ENCODE measurements at places on chromosomes 2 and 18.

GRCh38 chr2:60092781-60093180, 460.7 kb downstream of the BCL11A start:
- no peak for DNase-seq

DNA sequence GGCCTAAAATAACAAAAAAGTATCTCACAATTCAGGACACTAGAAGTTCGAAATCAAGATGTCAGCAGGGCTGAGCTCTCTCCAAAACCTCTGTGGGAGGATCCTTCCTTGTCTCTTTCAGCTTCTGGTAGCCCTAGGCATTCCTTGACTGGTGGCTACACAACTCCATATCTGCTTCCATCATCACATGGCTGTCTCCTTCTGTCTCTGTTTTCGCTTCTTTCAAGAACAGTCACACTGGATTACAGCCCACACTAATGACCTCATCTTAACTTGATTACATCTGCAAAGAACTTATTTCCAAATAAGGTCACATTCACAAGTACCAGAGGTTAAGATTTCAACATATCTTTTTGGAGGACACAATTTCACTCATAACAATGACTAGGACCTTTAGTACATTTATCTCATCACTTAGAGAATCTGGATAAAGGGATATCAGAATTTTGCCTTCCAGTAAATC, 275.2 kb downstream of the IRS1 start:
- DNase-seq: no peak

DNA sequence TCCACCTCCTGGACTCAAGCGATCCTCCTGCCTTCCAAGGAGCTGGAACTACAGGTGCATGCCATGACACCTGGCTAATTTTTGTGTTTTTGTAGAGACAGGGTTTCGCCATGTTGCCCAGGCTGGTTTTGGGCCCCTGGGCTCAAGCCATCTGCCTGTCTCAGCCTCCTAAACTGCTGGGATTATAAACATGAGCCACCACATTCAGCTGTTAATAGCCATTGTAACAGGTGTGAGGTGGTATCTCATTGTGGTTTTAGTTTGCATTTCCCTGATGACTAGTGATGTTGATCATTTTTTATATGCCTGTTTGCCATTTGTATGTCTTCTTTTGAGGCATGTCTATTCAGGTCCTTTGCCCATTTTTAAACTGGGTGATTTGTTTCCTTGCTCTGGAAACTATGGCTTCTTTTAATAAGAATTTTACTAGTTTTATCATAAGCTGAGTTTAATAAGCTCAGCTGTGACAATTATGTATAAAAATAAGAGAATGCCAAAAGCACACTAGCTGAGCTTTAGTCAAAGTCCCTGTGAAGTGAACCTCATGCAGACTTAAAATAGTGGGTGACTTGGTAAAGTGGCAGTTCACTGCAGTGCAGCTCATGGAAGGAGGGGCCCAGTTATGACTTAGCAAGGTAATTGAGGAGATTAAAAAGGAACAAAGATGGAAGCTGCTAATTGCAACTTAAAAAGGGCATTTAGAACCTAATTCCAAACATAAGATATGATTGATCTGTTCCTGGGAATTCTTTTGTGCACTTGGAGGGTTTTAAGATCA, 465.1 kb downstream of the TGIF1 start:
- no peak for DNase-seq

GRCh38 chr18:939166-939565, 34.5 kb downstream of the ADCYAP1 start:
- no peak for DNase-seq

DNA sequence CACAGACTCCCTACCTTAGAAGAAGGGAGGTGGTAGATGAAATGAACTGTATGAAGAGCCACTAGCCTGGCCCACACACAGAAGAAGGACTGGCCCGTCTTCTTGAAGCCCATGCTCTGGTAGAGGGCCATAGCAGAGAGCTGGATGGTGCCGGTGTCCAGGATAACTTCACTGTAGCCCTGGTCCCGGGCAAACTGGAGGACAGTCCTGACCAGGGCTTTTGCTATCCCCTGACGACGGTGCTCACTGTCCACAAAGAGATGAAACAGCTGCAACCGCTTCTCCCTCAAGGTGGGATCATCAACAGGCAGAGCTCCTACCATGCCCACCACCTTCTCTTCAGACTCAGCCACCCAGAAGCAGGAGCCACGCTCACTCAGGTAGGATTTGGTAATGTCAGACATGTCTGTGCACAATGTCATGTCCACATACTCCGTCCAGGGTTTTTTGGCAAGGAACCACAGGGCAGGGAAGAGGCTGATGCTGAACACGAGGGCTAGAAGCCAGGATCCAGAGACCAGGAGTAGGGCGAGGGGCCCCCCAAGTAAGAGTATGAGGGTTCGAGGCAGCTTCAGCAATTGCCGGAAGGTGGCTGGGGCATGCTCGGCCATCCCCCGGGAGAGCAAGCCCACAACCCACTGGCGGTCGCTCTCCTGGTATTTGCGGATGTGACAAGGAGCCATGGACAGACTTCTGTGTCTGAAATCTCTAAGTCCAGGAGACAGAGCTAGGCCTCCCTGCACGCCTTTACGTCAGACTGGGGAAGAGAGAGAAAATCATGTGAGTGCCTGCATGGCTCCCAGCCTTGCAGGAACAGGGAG, 1.1 kb downstream of the NAT8 start:
- DNase-seq: no peak

GRCh38 chr2:203811491-203812221, 55.9 kb upstream of the CTLA4 start:
- no peak for DNase-seq

DNA sequence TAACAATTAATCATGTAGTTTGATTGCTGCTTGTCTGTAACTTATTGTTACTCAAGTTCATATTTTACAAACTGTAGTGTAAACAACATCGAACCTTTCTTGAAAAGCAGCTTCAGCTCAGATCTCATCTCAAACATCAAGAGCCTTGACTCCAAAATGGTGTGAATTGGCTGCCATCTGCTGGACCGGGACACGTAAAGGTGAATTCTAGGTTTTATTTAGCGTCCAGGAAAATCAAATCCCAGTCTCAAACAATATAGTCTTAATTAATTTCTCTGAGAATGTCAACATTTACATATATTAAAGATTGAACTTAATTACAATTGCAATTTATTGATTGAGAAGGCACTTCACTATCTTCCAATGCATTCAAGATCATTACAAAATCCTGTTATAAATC, 453.0 kb downstream of the GALR1 start:
- no peak for DNase-seq

DNA sequence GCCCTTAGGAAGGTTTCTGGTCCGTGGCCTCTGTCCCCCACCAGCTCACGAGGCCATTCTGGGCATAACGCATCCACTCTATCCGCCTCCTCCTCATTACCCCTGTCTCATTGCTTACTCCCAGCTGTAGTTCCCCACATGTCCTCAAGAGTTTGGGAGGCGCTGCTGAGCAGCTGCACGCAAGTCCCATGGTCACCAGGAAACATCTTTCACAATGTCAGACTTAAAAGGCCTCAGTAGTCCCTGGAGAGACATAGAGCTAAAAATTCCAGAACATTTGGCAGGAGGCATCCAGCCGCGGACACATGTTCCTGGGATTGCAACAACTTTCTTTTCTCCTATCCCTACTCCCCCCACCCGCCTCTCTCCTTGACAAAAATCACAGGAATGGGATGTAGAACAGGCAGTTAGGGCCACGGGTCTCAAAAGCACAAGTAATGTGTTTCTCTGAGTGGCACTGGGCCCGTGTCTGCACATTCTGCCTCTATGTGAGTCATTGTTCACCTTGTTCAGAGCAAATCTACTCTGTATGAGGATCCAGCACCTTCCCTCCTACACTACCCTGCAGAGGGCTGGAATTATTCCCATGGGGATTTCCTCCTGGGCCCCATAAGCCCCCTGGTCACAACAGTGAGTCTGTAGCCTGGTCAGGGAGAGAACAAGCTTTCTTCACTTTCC, 8.1 kb downstream of the LBH start:
- peak; percentile 76 for DNase-seq

Measured in type B pancreatic cell (in vitro differentiated cells).